ENCODE measurements at places on chromosomes 3 and 15.

DNA sequence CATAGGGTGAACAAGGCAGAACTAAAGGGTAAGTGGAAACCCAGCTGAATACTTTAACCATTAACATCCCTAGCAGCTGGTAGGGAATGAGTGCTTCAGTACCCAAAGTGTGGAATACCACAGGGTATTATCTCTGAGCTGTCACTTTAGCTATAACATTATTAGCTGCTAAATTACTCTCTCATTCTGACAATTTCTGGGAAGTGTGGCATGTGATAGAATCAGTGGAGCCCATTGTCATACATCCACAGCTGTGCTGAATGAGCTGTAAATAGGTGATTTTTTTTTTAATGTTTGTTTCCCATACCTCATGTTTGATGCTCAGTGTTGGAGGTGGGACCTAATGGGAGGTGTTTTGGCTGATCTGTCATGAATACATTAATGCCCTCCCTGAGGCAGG, 894.3 kb downstream of the DIPK2A start:
- DNase-seq = no peak

DNA sequence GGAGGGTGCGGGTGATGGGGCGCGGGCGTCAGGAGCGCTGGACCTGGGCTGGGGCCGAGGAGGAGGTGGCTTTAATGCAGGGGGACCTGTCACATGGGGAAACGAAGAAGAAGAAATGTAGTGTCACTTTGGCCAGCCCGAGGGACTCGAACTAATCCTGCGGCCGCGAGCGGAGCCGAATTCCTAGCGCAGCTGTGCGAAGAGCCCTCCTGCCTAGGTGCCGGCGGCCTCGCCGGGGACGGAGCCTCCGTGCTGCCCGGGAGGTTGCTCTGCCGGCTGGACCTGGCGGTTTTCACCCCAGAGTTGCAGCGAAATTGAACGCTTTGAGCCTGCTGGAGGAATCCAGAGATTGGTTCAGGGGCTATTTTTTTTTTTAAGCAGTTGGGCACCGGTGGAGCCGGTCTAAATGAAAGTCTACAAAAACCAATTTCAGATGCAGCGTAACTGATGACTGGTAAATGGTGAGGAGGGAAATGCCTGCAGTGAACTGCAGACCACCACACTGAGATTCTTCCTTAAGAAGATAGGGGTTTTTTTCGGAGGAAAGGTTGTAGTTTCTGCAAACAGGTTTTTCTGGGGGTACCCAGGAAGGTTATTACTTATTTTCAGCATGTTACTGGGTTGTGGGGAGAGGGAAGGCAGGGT, 662 bp downstream of the TMEM108 start:
- no peak for DNase-seq

GRCh38 chr3:90069748-90070147, 962.3 kb downstream of the EPHA3 start:
- DNase-seq = no peak

GRCh38 chr3:184388936-184389230, 9.0 kb downstream of the CHRD start:
- no peak for DNase-seq

DNA sequence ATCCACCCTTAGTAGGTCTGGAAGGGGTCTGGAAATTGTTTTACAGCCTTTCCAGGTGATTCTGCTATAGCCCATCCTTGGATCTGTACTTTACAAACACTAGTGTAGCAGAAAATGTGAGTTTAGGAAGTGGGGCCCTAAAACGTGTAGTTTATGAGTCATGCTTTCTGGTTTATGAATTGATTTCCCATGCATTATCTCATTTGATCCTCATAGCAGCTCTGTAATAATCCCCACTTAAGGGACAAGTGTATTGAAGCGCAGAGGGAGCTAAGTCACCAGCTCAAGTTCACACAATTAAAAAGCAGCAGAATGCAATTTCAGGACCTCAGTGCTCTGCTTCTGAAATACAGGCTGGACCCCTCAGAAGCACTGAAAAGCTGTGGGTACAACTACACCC, 22.7 kb upstream of the STARD5 start:
- no peak for DNase-seq

DNA sequence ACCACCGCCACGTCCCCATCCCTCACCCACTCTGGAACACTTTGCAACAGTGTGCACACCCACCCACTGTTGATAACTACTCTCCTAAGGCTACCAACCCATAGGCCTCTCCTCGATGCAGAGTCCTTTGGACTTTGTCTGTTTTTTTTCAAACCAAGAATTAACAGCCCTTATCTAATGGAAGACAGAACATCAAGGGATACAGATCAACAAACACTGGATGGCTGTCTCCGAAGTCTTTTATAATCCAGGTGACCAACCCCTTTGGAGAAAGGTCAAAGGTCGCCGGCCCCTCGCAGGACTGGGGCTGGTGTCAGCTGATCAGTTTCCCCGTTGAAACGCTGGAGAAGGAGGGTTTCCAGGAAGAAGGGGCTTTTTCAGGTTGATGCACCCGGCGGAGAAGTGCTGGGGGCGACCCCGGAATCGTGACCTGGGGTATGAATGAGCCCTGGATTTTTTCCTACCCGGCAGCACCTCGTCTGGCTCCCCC, 532 bp downstream of the B4GALT4 start:
- DNase-seq = no peak

GRCh38 chr3:140627756-140628155, 50.1 kb upstream of the TRIM42 start:
- DNase-seq = no peak

- DNase-seq = no peak
Measured at GRCh38 chr3:195219351-195220230, 51.4 kb downstream of the XXYLT1 start.

DNA sequence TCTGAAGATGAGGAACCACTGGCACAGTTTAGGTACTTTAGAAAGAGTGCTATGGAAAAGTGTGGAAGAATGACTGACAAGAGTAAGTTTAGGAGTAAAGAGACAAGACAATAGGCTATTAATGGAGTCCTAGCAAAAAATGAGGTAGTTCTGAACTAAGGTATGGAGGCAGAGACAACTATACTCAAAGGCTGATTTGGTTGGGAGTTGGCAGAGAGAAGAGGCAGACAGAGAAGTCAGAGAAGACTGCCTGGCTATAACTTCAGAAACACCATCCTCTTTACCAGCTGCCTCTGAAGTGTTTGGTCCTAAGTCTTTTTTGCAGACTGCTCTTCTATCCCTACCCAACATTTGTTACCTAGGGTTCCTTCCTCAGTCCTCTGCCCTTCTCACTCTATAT, 19.2 kb downstream of the DYNC1LI1 start:
- no peak for DNase-seq

DNA sequence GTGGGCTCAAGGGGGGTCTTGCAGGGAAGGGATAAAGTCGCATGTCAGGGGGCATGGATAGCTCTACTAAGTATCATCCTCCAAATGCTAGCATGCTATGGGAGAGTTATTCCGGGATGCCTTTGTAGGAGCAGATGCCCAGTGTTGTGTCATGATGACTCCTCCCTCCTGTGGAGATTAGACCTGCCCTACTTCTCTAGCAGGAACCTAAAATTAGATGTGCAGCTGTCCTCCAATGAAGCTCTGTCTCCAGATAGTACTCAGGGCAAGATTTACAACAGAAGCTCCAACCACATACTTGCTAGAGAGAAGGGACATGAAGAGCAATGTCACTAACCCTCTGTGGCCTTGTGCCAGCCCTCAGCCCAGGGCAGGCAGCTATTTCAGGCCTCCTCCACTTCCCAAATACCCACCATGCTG, 82.5 kb downstream of the AGBL1 start:
- DNase-seq = no peak

DNA sequence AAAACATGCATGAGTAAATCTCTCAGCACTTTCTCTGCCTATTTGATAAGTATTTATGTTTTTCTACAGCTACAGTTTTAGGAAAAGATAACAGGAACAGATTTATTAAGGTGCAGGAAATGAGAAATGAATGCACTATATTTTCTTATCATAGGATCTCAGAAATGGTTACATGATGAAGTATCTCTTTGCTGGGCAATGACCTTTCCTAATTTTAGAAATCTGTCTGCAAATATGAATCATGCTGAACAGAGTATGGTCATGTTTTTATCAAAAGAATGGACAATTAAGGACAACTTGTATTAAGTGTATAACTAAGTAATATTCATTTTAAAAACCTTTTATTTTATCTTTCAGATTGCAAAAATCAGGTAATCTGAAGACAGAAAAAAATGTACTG, 53.8 kb upstream of the SPPL2A start:
- DNase-seq = no peak

DNA sequence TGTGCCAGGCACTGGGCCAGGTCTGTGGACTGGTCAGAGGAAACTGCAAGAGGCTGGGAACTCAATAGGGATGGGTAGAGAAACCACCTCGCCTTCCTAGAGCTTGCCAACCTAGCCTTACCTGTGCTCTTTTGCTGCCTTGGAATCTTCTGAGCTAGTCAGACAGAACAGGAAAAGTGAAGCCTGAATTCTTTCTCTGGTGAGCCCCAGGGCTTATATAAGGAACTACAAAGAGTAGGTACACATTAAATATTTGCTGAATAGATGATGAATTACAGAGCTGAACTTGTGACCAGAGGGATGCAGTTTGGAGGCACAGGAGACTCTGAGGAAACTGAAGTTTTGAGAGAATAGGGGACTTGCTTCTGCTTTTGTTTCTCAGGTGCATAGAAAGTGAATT, 15.6 kb upstream of the FBXW12 start:
- DNase-seq = no peak

DNA sequence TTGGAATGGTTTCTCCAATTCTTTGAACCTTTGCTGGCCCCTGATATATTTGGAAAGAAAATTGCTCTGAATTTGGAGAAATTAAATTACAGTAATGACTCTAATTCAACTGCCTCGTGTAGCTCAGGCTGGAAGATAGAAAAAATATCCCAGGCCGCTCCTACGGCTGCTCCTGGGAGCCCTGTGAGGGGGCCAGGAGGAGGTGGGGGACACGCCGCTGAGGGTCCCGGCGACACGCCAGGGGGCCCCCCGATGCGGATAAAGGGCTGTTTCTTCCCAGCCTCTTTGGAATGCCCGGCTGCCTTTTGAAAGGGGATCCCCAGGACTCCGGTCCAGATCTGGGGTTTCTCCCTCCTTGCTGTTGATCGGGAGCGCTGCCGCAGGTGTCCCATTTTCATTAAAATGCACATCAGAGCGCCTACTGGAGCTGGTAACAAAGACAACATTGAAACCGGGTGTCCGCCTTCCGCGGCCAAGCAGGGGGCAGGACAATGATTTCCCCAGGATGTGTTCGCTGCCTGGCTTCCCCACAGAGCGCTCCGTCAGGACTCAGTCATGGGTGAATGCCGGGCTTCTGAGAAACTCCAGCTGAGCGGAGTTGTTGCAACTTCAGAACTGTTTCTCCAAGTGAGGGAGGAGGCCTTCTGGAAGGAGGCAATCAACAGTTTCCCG, 200.1 kb upstream of the KBTBD8 start:
- no peak for DNase-seq

GRCh38 chr15:90211440-90212143, 10.5 kb downstream of the SEMA4B start:
- DNase-seq = no peak
